ENCODE measurements at places on chromosomes 11 and 22. TPM values are rescaled to one million over a fixed set of nuclear protein-coding genes. Genes with fewer than 3 reads are reported as not detected.

Gene BRD1
- polyA plus RNA-seq = 11.4 TPM

Gene TIGD3
- 1.1 TPM for polyA plus RNA-seq

Gene SLC17A6
- 0.06 TPM for polyA plus RNA-seq

Gene PLA2G3
- 18.1 TPM for polyA plus RNA-seq

Gene CRYBA4
- 3.1 TPM for polyA plus RNA-seq

Gene TCN1
- not detected for polyA plus RNA-seq

Gene GLB1L2
- polyA plus RNA-seq = 5.7 TPM
